ENCODE measurements at places on chromosomes 7 and 10.
A peak's percentile ranks its signal among the peaks of the same experiment; 100 is the strongest.

- DNase-seq, result no peak
Observed at GRCh38 chr7:158997471-158997870, 141.1 kb downstream of the DYNC2I1 start.

- DNase-seq, result no peak
Observed at GRCh38 chr7:42991913-42992591, 59.9 kb downstream of the MRPL32 start.

- DNase-seq, result no peak
Observed at GRCh38 chr7:69504733-69505420, 93.4 kb upstream of the AUTS2 start.

GRCh38 chr7:226281-226895, 34.0 kb downstream of the FAM20C start:
- DNase-seq, result peak; percentile 79

DNA sequence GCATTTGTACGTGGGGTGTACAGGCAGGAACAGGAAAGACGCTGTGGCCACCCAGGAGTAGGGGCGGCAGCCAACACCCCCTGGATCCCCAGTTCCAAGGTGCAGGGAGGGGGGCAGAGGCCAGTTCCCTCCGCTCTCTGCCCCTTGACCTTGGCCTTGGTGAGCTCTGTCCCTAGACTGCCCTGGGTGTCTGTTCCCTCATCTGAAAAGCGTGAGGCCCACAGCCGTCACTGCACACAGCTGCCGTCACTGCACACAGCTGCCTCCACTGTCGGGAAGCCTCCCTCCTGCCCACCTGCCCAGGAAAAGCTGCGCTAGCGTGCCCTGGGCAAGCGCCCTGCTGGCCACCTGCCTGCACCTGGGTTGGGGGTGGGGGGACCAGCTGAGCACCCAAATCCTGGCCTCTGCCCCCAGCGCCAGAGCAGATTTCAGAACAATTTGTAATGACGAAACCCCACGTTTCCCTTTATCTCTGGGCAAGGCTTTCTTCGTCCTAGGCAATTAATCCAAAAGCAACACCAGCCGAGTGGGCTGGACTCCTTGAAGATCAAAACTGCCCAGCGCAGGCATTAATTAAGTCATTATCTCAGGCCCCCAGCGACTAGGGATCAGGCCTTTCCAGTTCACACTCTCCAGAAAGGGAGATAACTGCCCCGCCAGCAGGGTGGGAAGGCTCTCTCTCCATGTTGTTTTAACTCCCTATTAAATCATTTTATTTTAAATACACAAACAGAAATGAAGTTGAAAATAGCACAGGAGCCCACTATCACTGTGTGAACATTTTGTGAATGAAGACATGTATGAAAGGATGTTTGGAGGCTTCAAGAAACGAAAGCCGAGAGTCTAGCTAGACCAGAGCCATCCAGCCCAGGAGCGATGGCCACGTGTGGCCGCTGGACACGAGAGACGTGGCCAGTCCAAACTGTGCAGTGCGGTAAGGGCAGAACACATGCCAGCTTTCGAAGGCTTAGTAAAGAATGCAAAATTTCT, 4.0 kb upstream of the PDGFA start:
- no peak for DNase-seq

DNA sequence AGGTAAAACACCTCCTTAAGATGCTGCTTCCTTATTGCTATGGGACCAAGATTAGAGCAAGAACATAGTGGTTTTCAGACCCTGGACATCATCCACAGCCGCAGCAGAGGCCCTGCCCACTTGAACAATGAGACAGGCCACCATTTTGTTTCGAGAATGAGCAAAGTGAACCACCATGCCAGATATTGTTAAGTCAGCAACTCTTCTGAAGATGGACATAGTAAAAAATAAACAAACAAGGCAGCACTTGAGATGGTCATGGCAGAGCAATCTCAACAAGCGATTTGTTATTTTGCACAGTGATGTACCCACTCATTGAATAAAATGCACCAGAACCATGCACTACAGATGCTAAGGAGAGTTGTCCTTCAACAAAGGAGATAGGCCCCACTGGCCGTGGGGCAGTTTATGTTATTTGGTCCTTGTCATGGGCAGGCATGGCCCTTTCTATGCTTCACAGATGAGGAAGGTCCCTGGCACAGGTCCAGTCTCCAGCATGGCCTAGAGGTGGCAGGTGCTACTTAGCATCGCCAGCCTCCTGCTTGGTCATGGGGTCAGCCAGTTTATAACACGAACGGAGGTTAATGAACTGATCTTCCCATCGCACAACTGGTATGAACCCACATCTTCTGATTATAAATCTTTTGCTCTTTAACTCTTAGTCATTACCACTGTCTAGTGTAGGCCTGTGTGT, 44.1 kb downstream of the IKZF1 start:
- DNase-seq, result no peak

DNA sequence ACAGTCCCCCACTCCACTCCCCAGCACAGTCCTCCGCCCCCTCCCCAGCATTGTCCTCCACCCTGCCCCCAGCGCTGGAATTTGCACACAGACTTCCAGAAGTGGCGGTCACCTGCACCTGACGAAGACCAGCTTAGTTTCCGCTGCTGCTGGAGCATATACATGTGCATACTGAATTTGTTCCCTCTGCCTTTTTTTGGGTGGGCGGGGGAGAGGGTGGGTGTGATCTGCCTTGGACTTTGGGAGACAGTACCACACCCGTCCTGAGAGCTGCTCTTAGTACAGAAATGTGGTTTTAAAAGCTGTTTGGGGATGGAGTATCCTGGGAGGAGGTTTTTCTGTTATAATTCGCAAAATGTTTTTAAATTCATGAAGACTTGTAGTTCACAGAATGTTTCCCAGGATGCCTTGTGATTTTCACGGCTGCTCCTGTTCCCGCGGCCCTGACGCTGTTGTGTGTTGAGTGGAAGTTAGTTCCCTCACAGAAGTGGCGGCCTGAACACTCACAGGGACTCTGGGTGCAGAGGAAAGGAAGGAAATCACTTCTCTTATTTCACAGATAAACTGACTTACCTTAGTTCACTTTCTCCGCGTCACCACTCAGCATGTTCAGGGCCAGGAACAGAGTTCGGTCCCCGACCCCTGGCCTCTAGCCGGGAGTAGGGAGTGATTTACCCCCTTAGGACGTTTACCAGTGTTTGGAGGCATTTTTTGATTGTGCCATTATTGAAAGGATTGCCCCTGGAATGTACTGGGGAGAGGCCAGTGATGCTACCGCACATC, 18.6 kb downstream of the PFKP start:
- DNase-seq, result no peak

DNA sequence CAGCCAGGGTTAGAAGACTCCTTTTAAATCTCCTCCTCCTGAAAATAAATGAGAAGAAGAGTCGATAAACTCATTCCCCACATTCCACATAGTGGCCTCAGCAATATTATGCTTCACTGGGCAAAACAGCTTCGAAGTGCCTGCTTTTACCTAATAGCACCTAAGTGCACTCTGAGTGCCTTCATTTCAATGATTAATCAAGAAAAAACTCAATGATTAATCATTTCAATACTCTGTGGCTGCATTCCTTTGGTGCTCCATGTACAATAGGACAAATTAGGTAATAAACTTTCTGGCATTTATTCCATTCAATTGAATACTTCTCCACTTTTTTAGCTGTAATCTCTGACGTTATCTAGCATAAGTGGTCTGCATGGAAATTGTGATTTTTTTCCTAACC, 174.6 kb downstream of the CCDC71L start:
- peak; percentile 78 for DNase-seq

GRCh38 chr10:19958787-19959186, 142.6 kb downstream of the PLXDC2 start:
- no peak for DNase-seq

DNA sequence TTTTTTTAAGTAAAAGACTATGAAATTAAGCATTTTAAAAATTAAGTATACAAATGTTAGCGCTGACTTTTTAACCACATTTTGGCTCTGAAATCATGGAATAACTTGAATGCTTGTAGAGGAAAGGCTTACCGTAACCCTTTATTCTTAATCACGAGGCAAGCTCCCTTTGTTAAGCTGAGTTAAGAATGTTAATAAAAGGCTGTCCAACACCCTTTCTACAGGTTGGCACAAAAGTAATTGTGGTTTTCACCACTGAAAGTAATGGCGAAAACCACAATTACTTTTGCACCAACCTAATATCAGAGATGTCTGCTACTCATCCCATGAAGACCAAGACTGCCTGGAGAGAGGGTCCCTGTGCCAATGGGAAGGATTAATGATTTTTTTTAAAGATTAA, 70.6 kb downstream of the STK17A start:
- DNase-seq, result no peak

DNA sequence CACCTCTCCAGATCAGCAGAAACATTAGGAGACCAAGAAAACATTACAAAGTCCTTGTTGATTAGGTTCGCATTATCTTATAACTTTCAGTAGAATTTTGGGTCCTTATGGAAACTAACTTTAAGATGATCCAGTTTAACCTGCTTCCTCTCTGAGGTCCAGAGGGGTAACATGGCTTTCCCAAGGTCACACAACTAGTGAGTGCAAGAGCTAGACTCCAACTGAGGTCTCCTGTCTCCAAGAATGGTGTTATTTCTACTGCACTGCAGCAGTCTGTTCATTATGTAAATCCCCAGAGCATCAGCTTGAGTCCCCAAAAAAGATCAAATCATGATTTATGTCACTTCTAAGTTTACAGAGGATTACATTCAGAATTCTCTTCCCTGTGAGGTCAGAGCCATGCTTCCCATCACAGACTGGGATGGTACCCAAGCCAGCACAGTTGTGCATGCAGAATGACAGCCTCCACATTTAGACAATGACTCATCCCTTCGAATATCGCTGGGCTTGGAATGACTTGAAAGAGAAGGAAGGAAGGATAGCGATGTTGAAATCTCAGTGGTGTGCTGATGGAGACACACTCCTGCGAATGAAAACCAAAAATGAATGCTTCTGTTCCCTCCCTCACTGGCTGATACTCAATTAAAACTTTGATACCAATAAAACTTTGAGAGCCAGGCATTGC, 163.1 kb upstream of the PLXNA4 start:
- peak; percentile 48 for DNase-seq

DNA sequence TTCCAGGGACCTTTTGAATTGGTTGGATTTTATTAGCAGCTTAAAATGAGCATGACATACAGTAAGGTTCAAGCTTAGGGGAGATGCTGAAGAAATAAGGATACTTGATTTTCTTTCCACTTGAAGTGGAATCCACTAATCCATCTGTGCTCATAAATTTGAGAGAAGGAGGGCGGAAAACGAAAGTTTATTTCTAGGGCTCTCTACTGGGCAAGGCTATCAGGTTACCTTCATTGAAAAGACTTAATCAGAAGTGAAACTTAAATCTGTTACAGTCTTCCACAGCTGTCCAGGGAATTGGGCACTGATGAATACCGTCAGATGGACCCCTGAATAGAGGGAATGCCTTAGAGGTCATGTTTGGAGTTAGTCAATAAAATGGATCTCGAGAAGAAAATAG, 21.8 kb downstream of the AUTS2 start:
- DNase-seq, result no peak

- DNase-seq, result no peak
Observed at GRCh38 chr10:130630135-130630534, 493.9 kb downstream of the GLRX3 start.

- no peak for DNase-seq
Observed at GRCh38 chr10:103673606-103674005, 180.1 kb downstream of the NEURL1 start.

GRCh38 chr7:17558135-17558534, 259.7 kb downstream of the AHR start:
- DNase-seq, result no peak

DNA sequence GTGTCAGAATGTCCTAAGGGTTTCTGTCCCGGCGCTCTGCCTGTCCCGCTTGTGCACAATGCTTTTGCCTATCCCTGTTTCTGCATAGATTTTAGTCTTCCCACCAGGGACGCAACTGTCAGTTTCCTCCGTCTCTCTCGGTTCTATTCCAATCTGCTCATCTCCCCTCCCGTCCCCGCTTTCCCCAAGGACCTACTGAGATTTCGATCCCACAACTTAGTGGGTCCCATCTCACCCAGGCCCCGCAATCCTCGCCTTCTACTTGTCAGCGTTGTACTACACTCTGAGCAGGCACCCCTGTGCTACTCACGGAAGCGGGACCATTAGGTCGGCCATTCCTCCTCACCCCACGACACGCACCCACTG, 519 bp upstream of the ZNF655 start:
- DNase-seq, result no peak

GRCh38 chr7:64541438-64542359, 21.2 kb downstream of the ZNF680 start:
- no peak for DNase-seq

- DNase-seq, result no peak
Observed at GRCh38 chr10:122954731-122955050, 664 bp upstream of the C10orf88 start.

DNA sequence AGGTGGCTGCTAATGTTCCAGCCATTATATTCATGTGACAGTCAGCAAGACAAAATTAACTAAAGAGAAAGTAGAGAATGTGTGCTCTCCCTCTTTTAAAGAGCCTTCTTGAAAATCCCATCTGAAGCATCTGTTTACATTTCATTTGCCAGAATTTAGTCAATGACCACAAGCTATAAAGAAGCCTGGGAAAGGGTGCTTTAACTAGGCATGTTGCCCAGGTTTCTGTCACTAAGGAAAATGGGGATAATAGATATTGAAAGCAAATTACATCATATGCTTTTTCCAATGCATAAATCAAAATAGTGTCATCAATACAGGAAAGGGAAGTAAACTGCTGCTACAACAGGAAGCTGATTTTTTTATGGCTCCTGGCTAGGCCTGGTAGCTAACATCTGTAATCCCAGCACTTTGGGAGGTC, 67.7 kb downstream of the ELAPOR2 start:
- DNase-seq, result no peak

DNA sequence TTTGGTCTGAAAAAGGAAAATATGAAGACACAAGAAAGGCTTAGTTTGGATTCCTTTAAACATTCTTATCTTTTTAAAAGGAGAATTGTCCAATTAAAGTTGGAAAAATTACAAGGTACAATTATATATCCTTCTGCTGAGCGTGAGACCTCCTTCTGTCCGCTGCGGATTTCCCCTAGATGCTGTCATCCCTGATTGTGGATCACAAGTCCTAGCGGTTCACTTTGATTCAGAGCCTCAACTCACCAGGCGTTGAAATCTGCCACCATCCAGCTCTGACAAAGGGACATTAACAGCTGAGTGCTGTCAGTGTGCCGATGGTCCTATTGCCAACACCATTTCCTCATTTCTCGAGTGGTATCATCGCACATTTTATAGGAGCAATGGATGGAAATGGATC, 73.1 kb upstream of the PTER start:
- DNase-seq, result no peak

DNA sequence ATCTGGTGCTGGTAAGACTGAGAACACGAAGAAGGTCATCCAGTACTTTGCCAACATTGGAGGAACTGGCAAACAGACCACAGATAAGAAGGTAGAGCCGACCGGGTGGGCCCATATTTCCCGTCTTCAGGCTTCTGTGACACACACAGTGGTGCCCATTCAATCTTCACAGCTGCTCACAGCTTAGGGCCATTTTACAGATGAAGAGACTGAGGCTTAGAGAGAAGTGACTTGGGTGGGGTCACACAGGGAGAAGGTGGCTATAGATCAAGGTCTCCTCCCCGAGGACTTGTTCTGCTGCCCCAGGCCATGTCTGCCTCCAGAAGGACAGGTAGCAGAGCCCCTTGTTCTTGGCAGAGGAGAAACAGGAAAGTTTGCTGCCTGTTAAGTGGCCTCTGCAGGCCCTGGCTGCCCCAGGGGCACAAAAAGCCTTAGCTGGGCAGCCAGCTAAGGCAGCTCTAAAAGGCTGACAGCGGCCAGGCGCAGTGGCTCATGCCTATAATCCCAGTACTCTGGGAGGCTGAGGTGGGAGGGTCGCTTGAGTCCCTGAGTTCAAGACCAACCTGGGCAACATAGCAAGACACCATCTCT, 22.6 kb upstream of the MYH16 start:
- no peak for DNase-seq
